Placental pericyte (primary cell): ENCODE measurements at places on chromosomes 4 and X. TPM values are rescaled to one million over a fixed set of nuclear protein-coding genes. Genes with fewer than 3 reads are reported as not detected.

The XAGE2 gene
- not detected in 2 replicates for total RNA-seq

The PRRG3 gene
- not detected in 2 replicates for total RNA-seq

The UCHL1 gene
- 599 and 1,289 TPM in 2 replicates for total RNA-seq

The VCX3B gene
- not detected in 2 replicates for total RNA-seq

The TMPRSS11F gene
- not detected in 2 replicates for total RNA-seq

The STK26 gene
- 10.1 and 11.3 TPM in 2 replicates for total RNA-seq

The GPC4 gene
- under 0.01 TPM in 2 replicates for total RNA-seq

The TXK gene
- 0.29 TPM in 1 of 2 replicates, not detected in the other for total RNA-seq

The RPA4 gene
- 0.66 and 1.9 TPM in 2 replicates for total RNA-seq
